ENCODE measurements at places on chromosomes 6 and 20.
A peak's percentile ranks its signal among the peaks of the same experiment; 100 is the strongest.

- DNase-seq, result no peak
Observed at GRCh38 chr20:59783641-59784010, 149.8 kb downstream of the SYCP2 start.

DNA sequence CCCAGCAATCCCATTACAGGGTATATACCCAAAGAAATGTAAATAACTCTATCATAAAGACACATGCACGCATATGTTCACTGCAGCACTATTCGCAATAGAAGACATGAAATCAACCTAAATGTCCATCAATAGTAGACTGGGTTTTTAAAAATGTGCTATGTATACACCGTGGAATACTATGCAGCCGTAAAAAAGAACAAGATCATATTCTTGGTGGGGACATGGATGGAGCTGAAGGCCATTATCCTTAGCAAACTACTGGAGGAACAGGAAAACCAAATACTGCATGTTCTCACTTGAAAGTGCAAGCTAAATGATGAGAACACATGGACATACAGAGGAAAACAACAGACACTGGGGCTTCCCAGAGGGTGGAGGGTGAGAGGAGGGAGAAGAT lies 201.2 kb downstream of the GMDS start:
- no peak for DNase-seq

DNA sequence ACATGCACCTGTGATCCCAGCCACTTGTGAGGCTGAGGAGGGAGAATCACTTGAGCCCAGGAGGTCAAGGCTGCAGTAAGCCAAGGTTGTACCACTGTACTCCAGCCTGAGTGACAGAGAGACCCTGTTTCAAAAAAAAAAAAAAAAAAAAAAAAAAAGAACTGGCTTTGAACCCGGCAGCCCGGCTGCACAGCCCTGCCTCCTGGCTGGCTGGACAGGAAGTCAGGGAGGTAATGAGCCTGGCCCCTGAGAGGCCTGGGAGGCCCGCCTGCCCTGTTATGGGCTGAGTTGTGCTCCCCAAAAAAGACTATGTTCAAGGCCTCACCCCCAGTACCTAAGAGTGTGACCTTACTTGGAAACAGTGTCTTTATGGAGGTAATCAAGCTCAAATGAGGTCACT lies 65.6 kb downstream of the ABHD12 start:
- no peak for DNase-seq

DNA sequence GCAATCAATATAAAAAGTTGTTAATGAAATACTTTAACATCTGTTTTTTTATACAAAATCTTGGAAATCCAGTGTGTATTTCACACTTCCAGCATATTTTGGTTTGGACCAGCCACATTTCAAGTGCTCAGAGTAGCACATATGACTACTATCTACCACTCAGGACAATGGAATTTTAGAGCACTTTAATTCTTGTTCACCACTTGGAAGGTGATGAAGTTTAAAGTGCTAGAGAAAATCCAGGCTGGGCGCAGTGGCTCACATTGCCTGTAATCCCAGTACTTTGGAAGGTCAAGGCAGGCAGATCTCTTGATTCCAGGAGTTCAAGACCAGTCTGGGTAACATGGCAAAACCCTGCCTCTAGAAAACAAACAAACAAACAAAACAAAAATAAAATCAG lies 6.1 kb upstream of the SLC35B3 start:
- DNase-seq, result no peak

DNA sequence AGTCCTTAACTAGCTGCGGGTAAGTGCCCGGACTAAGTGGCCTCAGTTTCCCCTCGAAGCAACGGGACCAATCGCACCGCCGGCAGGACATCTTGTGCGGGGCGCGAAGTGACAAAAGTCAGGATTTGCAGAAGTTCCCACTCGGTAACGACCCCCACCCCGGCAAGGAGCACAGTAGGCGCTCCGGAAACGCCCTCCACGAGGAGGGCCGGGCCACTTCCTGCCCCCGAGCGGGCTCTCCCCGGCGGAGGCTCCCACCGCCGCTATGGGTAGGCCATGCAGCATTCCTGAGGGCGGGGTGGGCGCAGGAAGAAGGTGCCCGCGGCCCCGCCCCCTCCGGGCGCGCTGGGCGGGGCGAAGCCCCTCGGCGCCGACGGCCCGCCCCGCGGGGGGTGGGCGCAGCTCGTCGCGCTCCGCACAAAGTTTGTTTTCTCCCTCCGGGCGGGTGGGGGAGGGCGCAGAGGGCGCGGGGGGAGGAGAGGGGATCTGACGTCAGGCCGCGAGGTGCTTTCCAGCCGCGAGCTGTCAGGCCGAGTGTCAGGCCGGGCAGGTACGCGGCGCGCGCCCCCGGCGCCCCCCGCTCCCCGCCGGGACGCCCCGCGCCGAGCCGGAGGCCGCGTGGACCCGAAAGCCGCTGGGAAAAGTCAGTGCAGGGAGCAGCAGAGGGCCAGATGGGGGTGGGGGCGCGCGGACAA lies at the start of gene TGIF2:
Gene TGIF2, plus strand, starts transcription at position 495 of the 695 bp plus-strand sequence. CDS start 5,178 bp downstream, outside the sequence.
- peak; percentile 83 for DNase-seq

DNA sequence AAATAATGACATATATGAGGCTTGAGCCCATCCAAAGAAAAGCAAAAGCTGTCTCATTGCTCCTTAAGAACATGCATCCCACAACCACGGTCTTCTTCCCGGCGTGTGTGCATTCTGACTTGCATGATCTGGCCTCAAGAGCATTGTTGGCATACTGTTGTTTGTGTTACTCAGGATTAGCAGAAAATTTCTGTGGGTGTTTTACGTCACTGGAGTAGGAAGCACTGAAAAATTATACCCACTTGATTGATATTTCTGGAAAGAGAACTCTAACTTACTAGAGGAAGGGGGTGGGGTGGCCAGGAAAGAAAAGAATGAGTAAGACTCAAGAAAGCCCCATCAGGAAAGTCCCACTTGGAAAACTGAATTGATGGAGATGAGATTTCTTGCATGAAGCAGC lies 326.2 kb upstream of the PRDM1 start:
- no peak for DNase-seq
